Neural progenitor cell (in vitro differentiated cells): ENCODE measurements at places on chromosomes 7 and 10. TPM values are rescaled to one million over a fixed set of nuclear protein-coding genes. Genes with fewer than 3 reads are reported as not detected.

OR2A42 gene
- 0.15 TPM in 1 of 2 replicates, not detected in the other for total RNA-seq

- DNase-seq: peak; percentile 39
Observed at GRCh38 chr10:97234400-97234799, 48.6 kb upstream of the SLIT1 start.

DNA sequence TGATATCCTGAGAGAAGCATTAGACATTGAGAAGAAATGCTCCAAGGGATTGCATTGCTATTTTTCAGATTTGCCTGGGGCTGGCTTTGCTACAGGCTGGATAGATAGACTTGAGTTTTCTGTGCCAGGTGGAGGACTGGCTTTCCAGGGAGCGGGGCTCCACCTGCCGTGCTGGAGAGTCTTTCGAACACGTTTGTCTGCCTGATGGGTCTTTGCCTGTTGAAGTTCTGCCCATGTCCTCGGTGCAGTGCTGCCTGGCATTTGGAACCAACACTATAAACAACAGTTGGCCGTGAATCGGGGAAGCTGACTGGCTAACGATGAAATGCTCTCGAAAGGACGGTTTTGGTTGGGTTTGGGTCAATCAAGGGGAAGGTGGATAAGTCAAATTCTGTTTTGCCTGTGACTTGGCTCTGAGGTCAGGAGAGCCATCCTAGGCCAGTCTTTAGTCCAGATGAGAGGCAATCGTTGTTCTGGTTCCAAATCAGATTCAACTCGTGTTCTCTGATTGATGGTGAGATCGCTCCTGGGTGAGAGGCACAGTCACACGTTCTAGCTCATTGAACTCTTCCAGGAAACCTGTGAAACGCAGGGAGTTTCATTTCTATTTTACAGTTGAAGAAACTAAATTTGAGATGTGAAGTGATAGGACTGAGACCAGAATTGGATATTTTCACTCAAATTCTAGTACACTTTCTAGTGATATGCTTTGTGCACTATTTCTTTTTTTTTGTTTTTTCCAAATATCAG is 599.0 kb downstream of the TYW1 start:
- DNase-seq: no peak

- DNase-seq: no peak
Observed at GRCh38 chr10:32982911-32983909, 25.2 kb upstream of the ITGB1 start.

DNA sequence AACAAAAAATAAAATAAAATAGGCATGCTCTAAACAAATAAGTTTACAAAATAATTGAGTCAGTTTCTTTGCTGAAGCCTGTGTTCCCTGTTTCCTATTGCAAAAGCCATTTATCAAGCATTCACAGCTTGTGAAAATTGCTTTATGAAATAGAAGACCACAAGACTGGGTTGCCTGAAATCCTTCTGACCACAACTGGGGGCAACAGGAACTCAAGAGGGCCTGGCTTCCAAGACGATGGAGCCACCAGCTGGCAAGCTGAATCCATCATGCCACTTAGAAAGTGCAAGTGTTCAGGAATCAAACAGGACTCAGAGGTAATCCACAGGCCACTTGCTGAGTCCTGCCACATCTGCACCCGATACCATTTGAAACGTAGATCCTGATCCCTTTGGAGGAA is 752 bp upstream of the ABCA13 start:
- no peak for DNase-seq

- peak; percentile 84 for DNase-seq
Observed at GRCh38 chr10:133335246-133336117, 1.2 kb downstream of the CALY start.

DNA sequence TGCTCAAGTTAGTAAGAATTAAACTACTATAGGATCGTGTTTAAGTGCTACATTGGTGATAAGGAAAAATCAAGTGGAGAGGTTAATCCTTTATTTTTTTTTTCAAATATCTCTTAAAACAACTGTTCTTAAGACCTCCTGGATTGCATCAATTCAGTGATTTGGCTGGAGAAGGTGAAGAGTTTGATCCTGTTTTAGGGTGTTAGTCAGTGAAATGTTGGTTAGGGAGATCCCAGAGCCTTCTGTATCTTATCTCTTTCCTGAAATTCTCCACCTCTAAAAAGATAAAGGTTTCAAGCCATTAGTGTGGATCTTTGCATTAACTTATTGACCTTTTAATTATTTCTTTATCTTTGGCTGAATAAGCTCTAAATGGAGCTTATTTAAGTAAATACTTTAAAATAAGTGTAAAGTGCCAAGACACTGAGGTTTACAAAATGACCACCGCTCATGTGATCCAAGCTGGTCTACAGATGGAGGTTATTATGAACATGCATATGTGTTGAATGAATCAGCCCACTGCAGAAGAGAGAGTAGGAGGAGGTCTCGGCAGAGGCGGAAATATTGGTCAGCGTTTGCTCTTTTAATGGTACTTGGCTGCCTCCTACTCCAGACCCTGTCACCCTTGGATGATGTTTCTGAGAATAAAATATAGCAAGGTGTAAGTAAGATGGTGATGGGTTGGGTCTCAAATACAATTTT is 51.8 kb upstream of the BMPER start:
- no peak for DNase-seq

GRCh38 chr10:58512491-58513187 is at the start of gene BICC1:
TSS of gene BICC1 (plus strand) at chr10:58512872. CDS start at chr10:58513144, 272 bp downstream.
- peak; percentile 74 for DNase-seq

DNA sequence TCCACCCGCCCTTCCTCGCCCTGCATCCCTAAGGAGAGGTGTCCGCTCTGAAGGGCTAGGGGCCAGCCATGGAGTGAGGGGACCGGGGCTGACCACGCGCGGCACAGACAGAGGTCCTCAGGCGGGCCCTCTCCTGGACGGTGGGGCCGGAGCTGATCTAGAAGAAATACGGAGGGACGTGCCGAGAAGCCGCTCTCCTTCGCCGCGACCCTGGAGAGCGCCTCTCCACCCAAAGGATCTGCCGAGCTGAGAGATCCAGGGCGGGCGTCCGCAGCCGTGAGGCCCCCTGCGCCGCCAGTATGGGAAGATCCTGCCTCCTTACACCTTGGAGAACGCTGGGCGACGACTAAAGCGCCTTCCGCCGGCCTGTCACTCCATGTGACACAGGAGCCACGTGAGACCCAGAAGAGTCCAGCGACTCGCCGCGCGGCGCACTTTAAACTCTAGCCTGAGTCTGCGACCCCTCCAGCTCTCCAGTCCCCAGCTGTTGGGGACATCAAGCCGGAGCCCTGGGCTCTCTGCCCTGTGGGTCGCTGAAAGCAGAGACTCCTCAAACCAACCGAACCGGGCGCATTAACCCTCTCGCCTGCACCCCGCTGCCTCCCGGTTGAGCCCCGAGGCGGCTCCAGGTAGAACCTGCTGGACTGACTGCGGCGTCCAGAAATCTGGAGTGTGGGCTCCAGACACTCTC is 1.5 kb upstream of the SFMBT2 start:
- DNase-seq: peak; percentile 84

GRCh38 chr7:139568346-139568675 is 44.8 kb downstream of the CLEC2L start:
- no peak for DNase-seq

DNA sequence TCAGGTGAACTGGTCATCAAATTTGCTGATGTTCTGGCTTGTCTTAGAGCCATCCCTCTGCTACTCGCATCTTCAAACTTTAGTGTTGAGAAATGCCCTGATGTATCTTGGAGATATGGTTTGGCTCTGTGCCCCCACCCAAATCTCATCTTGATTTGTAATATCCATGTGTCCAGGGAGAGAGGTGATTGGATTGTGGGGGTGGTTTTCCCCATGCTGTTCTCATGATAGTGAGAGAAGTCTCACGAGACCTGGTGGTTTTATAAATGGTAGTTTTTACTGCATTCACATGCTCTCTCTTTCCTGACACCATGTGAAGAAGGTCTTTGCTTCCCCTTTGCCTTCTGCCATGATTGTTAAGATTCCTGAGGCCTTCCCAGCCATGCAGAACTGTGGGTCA is 74.0 kb upstream of the AFAP1L2 start:
- DNase-seq: no peak

DNA sequence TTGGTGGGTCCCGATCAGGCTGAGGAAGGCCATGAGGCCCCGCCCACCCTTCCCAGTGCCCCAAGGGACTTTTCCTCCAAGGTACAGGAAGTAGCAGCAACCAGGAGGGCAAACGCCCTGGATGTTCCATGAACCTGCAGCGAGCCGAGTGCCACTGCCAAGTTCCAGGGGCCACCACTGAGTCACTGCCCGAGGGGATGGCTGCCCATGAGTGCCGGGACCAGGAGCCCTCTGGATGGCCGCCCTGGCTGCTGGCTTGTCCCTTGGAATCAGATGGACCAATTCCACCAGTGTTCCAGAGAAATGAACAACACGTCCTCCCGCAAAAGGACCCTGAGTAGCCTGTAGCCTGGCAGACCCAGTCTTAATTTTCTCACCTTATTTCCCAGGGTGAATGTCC is 74.2 kb downstream of the ZRANB1 start:
- DNase-seq: no peak

- no peak for DNase-seq
Observed at GRCh38 chr7:104548861-104549260, 220.5 kb downstream of the LHFPL3 start.

JAKMIP3 gene
- 0.31 and 0.37 TPM in 2 replicates for total RNA-seq

DNA sequence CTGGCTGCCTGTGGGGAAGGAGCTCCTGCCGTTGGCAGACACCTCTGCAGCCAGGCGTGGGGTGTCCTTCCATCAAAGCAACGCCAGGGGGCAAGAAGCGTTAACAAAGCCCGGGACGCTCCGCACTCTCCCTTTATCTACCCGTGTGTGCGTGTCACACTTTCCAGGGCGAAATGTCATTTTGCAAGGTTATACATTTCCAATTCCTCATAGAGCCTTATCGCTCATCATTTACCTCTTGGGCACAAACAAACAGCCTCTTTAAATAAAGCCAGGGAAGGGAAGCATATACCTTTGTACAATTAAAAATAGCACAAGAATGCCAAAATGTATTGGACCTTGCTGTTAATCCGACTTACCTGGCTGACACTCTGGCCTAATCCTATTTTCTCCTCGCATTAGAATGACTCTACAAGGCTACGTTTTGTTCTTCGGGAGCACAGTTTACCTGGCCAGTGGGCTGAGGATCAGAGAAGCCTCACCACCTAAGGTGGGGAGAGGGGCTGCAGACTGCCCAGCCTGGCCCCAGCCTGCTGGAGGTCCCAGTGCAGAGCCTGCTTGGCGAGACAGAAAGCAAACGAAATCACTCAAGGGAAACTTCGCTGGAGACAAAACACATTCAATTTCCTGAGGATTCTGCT is 77.6 kb upstream of the EN2 start:
- DNase-seq: peak; percentile 92

MKX gene
- total RNA-seq: 0.22 TPM in 1 of 2 replicates, not detected in the other

LIPK gene
- total RNA-seq: not detected in 2 replicates

VPS37D gene
- total RNA-seq: 7.0 and 24.6 TPM in 2 replicates

TDRD1 gene
- total RNA-seq: 0.04 TPM in 1 of 2 replicates, not detected in the other

DNA sequence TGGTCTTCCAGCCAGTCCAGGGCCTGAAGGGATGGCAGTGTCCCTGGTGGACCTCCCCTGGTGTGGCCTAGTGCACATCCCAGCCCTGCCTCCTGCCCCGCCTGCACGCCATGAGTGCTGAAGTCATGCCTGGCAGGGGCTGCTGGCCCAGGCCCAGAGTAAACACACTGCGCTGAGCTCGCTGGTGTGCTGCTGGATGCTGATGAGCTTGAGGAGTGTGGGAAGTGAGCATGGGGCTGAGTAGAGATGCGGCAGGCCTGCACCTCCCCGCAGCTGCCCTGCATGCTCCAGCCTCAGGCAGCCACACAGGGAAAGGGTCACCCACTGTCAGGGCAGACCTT is 43.2 kb downstream of the HTRA1 start:
- no peak for DNase-seq

- peak; percentile 9 for DNase-seq
Observed at GRCh38 chr7:95843286-95843685, 70.9 kb downstream of the DYNC1I1 start.

DNA sequence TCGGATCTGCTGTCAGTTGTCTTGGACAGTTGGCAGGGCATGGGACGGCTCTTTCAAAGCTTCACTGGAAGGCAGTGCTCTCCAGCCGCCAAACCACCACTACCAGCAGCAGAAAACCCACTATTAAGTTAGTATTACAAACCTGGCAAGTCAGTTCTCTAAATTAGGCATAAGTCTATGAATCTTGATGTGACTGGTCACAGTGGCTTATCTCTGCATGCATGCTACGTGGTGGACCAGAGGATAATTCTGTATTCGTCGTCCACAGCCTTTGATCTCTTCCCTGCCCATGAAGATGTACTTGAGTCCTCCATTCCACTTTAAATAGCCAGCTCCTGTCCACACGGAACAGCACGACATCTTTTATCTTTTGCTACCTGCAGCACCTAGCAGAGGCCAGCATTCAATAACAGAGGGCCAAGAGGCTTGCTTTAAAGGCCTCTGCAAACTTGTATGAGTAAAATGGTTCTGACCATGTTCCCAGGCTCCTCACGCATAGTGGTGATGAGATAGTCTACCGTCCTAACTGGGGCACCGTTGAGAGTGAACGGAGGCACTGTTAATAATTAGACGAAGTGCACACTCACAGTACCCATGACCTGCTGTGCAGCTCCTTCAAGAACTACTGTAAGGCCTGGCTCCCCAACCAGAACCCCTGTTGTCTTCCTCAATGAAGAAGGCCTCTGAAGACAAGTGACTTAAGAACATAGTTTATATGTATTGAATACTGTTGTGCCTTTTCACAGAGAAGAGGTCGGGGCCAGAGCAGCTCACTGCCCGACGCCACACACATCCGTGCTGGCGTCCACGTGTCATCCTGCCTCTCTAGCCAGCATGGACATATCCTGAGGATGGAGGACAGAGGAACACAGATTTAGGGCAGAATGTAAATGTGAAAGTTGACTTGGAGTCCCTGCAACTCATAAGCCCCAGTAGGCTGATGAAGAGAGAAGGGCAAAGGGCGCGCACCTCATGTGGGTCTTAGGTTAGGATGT is 1.0 kb downstream of the GPR146 start:
- DNase-seq: no peak

- DNase-seq: no peak
Observed at GRCh38 chr10:108409306-108409705, 1244.8 kb upstream of the SORCS1 start.

AKR1C3 gene
- 1.9 and 2.8 TPM in 2 replicates for total RNA-seq

DNA sequence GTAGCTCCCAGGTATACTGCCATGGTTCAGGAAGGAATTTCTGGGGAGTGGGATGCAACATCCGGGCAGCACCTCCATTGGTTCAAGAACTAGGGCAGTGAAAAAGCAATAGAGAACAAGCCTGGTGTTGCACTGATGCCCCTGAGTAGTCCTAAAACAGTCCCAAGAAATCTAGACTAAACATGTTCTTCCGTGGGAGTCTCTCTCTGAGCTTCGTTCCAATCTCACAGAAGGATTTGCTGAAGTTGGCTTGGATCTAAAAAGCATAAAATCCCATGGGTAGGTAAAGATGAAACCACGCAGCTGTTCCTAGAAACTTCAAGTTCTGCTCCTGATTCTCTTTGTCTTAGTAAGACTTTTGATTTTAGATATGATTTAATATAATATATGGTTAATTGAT is 154.5 kb downstream of the PLXDC2 start:
- DNase-seq: no peak

- peak; percentile 65 for DNase-seq
Observed at GRCh38 chr7:18087687-18088078, 60.0 kb upstream of the PRPS1L1 start.
